PC-9 (cell line): ENCODE measurements at places on chromosomes 2 and 18.

- DNase-seq = no peak
These were observed 76.1 kb upstream of the ETAA1 start for GRCh38 chr2:67320861-67321587.

DNA sequence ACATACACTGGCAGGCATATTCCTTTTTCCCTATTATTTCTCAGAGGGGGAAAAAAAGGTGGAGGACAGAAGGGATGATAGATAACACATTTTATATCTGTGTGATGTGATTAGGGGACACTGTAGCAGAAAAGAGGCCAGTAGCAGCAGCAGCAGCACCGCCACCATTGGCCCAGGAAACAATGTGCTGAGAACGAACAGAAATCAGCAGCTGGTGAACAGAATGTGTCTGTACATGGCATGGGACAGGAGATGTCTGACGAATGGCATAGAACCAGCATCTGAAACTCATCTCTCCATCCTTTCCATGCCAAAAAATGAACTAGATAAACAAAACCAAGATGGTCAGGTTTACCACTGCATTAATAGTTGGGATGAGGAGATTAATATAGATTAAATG lies 936.1 kb upstream of the ACVR2A start:
- no peak for DNase-seq

GRCh38 chr18:51028201-51028805 lies 1.7 kb upstream of the SMAD4 start:
- DNase-seq = peak; percentile 53

DNA sequence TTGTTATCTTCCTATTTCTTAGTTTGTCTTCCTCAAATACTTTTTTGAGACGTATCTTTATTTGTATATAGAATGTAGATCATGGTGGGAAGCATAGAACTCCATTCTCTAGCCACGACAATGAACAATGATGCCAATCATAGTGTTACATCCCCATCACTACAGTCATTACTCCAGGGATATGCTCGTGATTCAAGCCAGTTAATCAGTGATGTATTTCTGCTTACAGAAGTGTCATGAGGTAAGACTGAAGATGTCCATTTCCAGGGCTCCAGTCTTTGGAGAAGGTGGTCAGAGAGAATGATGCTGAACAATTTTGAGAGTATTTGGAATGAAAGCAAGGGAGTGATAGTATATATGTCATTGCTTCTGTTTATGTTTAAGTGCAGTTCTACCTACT lies 777.2 kb upstream of the TMEFF2 start:
- DNase-seq = no peak

GRCh38 chr18:63570721-63571120 lies 16.4 kb upstream of the SERPINB13 start:
- no peak for DNase-seq

- no peak for DNase-seq
These were observed 1326.0 kb downstream of the LRP1B start for GRCh38 chr2:140804700-140805260.

DNA sequence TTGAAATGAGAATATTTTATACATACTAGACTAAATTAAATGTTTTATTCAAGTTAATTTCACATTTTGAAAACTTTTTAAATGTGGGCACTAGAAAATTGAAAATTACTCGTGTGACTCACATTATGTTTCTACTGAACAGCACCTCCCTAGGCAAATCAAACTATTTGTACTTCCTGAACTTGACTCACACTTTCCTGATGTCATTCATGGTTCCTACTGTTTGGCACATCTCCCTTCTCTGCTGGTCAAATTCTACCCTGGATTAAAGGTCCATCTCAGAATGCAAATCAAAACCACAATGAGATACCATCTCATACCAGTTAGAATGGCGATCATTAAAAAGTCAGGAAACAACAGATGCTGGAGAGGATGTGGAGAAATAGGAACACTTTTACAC lies 16.7 kb downstream of the LHCGR start:
- DNase-seq = no peak

GRCh38 chr2:171393487-171393886 lies 40.3 kb downstream of the METTL8 start:
- no peak for DNase-seq

DNA sequence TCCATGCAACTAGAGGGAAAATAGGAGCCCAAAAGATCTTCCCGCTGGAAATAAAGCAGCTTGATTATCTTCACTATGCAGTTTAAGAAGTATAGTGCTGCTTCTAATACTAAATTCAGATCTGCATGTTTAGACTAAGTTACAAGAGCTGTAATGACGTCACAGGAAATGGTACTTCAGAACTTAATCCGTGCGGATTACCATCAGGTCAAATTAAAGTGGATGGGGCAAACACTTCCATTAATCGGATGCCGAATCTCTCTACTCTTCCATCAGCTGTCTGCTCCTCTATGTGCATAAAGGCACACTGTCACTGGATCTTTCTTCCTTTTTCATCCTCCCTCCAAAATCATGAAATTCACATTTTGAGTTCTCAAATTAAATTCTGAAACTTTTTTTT lies 52.6 kb downstream of the TRAPPC12 start:
- DNase-seq = no peak

DNA sequence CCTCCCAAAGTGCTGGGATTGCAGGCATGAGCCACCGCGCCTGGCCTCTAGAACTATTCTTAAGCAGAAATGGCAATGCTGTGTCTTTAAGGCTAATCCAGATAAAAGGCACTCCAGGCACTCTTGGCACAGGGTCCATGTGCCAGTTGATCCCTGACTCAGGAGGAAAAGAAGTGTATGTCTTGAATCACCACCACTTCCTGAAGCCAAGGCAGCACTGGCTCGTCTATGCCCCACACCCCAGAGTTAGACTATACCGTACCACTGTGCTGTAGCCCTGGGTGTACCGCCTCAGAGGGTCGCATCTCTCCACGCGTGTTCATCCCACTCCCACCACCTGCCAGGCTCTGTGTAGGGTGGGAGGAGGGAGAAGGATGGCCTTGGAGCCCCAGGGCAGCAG lies 9.0 kb downstream of the TNFRSF11A start:
- DNase-seq = no peak
